ENCODE measurements at places on chromosomes 12 and 14.

- no peak for DNase-seq
Observed at GRCh38 chr14:73225496-73225895, 11.8 kb upstream of the PAPLN start.

DNA sequence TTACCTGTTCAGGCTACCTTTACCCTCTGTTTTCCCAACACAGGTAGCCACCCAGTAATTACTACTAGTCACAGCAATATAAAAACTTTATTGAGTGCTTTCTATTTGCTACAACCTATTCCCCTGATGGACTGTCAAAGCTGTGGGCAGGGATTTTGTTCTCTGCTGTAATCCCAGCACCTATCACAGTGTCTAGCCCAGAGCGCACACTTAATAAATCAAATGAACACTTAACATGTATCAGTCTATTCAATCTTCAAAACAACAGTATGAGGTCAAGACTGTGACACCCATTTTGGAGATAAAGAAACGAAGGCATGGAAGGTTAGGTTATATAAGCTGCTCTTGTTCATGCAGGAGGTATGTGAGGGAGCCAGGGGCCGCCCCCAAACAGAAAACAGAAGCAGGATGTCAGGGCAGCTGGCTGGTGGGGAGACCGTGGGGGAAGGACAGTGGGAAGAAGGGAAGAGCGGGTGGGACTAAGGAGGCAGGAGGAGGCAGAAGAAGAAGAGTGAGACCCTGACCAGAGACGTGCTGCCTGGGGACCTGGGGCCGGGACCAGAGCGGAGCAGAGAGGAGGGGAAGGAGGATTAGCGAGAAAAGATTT is 1.7 kb downstream of the TNFRSF1A start:
- no peak for DNase-seq

DNA sequence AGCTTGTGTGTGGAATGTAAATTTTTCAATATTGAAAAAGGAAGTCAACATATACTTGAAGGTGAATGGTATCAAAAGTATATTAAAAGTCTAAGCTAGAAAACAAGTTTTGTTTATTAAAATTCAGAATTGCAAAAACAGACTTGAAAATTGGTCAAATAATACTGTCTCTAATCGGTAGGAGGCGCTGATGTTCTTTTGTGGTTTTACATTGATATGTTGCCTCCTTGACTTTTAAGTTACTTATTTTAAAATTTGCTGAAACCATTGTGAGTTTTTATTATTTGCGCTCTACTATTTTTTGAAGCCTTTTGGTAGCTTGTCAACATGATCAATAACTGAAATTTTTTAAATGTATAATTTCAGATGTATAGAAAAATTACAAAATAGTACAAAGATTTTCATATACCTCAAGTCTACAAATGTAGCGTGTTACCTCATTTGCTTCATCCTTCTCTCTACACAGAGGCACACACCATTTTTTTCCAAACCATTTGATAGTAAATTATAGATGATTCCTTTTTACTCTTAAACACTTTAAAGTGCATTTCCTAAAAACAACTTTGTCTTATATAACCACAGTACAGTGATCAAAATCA is 6.9 kb downstream of the RTRAF start:
- DNase-seq, result peak; percentile 24

DNA sequence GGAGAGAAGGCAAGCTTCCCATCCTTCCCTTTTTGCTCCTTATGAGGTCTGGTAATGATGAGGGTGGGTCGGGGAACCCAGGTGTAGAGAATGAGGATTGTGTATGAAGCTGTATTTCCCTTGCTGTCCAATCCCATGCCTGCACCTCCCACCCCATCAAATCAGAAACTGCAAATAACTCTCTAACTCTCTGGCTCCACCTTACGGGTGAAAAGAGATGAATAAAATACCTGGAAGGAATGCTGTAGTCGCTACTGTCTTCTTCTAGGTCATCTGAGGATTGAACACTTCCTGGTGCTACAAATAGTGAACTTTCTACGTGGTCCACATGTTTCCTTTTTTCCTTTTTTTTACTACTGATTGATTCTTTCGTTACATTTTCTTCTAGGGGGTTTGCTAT is 38.9 kb upstream of the DICER1 start:
- peak; percentile 18 for DNase-seq

- DNase-seq, result no peak
Observed at GRCh38 chr12:16392846-16393535, 45.5 kb downstream of the MGST1 start.

GRCh38 chr12:27105746-27106536 is 23.6 kb upstream of the C12orf71 start:
- DNase-seq, result no peak

DNA sequence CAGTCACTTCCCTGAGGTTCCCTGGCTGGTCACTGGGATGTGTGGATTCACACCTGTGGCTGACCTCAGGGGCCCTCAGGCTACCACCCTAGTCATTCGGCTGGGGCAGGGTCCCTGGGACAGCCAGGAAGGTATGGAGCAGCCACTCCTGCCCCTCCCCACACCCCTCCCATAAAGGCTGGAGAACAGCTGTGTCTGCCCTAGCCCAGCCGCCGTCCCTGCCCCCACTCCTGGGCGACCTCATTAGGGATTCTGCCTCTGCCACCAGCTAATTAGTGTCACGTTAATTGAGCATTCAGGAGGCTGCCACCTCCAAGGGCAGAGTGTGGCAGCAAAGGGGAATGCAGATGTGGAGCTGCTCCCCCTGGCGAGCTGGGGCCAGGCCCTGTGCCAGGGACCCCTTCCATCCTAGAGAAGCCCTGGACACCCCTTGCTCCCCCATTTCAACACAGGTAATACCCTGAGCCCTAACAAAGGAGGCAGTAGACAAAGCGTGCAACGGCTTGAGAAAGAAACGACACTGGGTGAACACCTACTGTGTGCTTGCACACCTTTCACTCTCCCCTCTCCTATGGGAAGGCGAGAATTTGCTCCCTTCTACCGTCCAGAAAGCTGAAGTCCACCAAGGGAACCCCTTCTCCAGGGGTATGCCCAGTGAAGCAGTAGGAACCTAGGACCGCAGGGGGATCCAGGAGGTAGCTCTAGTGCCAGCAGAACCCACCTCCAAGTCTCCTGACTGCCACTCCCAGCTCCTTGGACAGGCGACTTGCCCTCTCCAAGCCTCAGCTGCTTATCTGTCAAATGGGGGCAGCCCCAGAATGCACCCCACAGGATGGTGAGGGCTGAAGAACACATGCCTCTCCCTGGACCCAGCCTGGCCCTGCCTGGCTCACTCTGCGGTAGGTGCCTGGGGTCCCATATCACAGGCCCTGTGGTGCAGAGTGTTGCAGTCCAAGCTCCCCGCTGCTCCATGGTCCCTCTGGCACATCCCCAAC is 45.1 kb downstream of the FAM222A start:
- DNase-seq, result no peak

- DNase-seq, result no peak
Observed at GRCh38 chr12:101616027-101616494, 21.3 kb downstream of the MYBPC1 start.

GRCh38 chr14:83342590-83342989 is 1808.9 kb upstream of the SEL1L start:
- no peak for DNase-seq

DNA sequence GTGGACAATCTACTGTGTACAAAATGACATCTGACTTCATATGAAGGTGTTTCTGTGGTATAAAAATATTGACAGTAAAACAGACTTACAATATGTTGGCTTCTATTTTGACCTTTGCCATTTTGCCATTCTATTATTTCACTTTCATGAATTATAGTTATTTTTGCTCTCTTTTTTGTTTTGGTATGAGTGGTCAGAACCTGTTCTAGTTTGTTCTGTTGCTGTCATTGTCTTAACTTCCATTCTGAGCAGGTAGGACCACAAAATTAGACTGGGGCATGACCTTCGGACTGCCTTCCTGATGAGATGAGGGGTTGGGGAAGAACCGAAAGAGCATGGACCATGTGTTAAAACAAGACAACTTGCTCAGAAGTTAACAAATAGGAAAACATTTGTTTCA is 36.5 kb upstream of the IFNG-AS1 start:
- no peak for DNase-seq

DNA sequence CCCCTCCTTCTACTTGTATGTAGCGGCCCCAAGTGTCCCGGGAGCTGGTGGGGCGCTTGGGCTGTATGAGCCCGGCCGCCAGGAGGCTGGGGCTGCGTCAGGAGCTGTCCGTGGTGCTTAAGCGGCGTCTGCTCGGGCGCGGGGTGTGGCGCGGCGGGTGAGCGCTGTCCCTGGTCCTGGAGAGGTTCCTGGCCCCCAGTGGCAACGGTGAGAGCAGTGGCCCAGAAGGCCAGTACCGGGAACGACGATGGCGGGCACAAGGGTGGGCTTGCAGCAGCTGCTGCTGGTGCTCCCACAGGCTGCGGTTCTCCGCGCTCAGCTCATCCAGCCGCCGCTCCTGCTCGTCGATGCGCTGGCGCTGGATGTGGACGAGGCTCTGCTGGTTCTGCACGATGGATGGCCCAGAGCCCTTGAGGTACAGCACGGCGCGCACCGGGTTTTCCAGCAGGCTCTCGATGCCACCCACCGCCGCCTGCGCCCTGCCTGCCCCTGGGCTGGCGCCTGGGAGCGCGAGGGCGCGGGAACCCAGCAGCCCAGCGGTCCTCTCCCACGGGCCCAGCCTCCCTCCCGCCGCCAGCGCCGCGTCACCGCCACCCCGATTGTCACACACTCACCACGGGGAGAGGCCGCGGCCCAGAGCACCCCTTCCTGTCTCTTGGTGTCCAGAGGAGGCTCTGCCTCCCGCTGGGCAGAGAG is 41.9 kb upstream of the FKBP4 start:
- DNase-seq, result peak; percentile 59

GRCh38 chr12:130427381-130427887 is 89.7 kb downstream of the PIWIL1 start:
- no peak for DNase-seq

DNA sequence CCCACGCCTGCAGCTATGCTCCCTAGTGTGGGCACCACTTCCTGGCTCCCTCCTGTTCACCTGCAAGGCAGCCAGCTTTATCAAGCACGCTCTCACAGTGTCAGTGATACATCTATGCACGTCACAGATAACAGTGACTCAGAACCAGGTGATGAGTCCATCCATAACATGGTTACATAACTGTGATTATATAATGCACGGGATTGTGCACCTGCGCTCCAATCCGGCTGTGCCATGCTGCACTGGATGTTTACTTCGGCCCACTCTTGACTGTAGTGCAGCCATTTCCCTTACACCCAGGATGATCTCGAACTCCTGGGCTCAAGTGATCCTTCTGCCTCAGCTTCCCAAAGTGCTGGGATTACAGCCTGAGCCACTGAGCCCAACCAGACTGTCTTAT is 38.4 kb upstream of the CEP83 start:
- no peak for DNase-seq

GRCh38 chr14:63793376-63793775 is 59.4 kb upstream of the SYNE2 start:
- DNase-seq, result no peak

DNA sequence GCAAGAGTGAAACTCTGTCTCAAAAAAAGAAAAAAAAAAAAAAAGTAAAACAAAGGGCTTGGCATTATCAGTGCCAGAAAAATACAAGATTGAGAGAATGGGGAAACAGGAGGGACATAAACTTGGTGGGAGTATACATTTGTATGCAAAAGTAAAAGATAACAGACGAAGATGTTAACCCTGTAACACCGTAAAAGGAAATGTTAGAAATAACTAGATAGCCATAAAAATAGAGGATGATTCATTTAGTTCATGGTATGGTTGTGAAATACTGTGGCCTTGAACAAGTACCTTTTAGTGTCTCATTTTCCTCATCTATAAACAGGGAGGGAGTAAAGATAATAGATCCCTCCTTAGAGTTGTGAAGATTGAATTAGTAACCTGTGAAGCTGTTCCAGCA is 33.3 kb downstream of the ATP2A2 start:
- DNase-seq, result no peak

GRCh38 chr14:54650331-54650958 is 83.5 kb downstream of the SAMD4A start:
- DNase-seq, result no peak

GRCh38 chr14:50697659-50698290 is 29.7 kb upstream of the SAV1 start:
- DNase-seq, result no peak

GRCh38 chr14:37515771-37516170 is 79.3 kb downstream of the FOXA1 start:
- no peak for DNase-seq

DNA sequence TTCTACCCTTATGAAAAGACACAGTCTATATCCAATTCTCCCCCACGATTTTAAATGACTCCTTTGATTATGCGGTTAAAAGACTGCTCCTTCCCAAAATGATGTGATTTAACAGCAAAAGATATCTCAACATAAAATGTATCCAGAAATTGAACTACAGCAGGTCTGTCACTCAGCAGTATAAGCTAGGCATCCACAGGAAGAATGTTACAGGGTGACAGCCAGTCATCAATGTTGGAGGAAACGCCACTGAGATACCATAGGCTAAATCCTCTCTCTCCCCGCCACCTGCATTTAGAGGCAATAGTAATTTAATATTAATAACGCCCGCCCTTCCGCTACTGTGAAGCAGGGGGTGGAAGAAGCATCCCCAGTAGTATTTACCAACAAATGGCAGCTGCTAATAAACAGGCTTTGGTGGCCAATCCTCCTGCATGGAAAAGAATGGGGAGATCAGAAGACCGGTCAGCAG is 613 bp downstream of the RECQL start:
- no peak for DNase-seq

DNA sequence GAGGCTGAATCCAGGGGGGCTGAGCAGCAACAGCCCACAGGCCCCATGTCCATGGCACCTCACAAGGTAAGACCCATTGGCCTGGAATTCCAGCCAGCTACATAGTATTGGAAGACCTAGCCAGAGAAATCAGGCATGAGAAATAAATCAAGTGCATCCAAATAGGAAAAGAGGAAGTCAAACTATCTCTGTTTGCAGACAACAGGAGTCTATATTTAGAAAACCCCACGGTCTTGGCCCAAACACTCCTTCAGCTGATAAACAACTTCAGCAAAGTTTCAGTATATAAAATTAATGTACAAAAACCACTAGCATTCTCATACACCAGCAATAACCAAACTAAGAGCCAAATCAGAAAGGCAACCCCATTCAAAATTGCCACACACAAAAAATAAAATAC is 16.9 kb downstream of the PDE6H start:
- no peak for DNase-seq

- no peak for DNase-seq
Observed at GRCh38 chr12:71069311-71069710, 88.5 kb downstream of the TSPAN8 start.

DNA sequence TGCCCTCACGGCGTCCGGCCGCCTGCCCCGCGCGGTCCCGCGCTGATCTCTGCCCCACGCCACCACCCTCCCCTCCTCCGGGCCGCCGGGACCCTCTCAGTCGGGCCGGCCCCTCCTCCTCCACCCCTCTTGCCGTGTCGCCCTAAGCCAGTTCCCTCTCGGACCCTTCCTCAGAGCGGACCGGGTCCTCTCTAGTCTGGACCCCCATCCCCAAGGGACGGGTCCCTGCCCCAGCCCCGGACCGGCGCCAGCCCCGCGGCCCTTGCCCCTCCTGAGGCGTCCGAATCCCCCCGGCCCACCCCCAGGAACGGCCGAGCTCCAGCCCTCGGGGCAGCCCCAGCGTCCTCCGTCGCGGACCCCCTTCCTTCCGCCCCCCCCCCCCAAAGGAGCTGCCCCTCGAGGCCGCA is 485 bp downstream of the PPP4R4 start:
- peak; percentile 63 for DNase-seq

- no peak for DNase-seq
Observed at GRCh38 chr12:104355630-104356029, 52.1 kb downstream of the EID3 start.

- no peak for DNase-seq
Observed at GRCh38 chr14:53401646-53402045, 248.5 kb upstream of the DDHD1 start.

All from NCI-H526 (cell line).